Inflammatory macrophage treated with lipopolysaccharide for 4 hours (primary cell): ENCODE measurements at places on chromosomes 11 and 22.

- DNase-seq: no peak
Observed at GRCh38 chr11:57300785-57301184, 24.0 kb downstream of the TNKS1BP1 start.

DNA sequence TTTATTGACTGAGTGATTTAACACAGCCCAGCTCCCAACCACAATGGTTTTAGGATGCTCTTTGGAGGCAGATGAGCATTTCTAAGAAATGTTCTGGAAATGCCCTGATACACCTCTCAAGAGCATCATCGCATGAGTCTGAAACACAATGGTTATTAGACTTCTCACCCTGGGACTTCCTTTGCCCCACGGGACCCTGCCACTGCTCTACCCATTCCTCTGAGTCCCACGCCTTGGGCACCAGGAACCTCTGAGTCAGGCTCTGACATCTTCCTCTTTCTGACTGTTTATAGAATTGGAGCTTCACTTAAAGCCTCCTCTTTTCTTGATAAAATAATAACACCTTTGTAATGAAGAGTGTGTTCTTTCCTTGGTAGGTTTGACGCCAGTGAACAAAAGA, 85.6 kb upstream of the PARVA start:
- peak; percentile 80 for DNase-seq

DNA sequence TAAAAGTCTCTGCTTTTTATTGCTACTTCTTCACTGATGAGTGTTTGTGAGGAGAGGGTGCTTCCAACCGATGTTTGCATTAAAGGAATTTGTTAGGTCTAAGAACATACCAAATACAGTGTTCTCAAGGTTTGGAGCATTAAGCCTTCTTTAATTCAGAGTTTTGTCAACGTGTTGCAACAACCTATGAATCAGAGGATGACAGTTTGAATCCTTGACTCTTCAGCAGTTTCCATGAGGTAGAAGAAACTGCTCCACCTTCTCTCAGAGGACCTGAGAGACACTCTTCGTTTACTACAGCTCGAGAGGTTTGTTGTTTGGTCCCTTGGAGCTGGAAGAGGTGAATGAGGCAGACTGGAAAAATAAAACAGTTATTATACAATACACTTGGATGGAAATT, 55.7 kb downstream of the NCAM1 start:
- DNase-seq: no peak

GRCh38 chr22:27240298-27241075, 561.1 kb downstream of the MN1 start:
- DNase-seq: no peak

DNA sequence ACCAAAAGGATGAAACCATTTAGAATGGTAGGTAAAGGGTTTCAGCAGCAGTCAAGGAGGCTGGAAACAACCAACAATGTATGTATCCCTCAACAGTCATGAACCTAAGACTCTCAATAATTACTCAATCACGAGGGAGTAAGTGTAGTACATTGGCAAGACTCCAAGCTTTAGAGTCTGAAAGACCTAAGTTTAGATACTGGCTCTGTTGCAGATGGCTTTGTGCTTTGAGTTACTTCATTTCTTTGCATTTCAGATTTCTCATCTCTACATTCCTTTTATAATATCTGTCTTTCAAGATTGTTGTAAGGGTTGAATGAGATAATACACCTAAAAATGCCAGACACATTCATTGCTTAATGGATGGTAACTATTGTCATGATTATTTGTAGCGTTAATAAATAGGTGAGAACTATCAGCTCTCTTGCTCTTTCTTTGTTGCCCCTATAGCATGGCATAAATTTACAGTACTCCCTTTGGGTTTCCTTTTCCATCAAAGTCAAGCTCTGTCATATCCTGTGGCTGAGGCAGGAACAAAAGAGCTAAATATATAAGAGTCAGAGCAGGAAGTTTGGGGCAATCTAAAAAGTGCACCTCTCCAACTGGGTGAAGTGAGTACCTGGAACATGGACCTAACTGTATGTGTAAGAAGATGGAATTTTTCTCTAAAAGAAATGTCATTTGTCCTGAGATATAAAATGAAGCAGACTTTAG, 228.2 kb upstream of the ZC3H12C start:
- no peak for DNase-seq

- peak; percentile 88 for DNase-seq
Observed at GRCh38 chr11:86740628-86741483, 59.5 kb upstream of the PRSS23 start.

- DNase-seq: no peak
Observed at GRCh38 chr11:8672346-8672745, 10.1 kb downstream of the TRIM66 start.

DNA sequence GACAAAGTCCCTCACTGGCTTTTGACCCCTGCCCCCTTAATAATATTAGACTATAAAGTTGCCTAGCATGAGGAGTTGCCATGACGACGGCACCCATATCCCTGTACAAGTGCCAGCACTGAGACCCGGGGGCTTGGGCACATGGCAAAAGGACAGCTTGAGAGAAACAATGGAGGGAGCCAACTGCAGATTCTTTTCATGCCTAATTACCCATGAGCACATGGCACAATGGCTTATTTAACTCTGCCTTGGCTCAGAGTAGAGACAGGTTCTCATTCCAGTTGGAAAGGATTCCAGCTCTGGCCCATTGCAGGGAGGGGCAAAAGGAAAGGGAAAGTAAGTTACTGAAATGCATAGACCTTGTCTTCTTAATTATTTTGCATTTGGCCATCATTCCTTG, 261.2 kb upstream of the UBASH3B start:
- no peak for DNase-seq
